ENCODE measurements at places on chromosomes 3 and 15. TPM values are rescaled to one million over a fixed set of nuclear protein-coding genes. Genes with fewer than 3 reads are reported as not detected.

GRCh38 chr3:185399737-185400667, 37.1 kb downstream of the MAP3K13 start:
- no peak for DNase-seq

DNA sequence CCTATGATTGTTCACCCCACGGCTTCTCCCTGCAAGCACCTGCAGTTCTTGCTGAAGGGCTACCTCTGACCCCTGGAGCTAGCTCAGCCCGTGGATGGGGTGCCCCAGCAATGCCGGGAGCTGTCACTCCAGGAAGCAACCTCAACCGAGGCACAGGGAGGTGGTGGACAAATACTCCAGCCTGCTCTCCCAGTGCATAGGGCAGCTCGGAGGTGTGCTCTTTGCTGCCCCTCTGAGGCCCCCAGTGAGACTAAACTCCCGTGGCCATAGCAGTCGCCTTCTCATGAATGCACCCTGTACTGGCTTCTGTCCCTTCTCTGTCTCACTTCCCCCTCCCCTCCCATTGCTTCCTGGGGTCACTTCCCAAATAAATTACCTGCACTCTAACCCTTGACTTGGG, 48.5 kb downstream of the LINGO1 start:
- DNase-seq: no peak

GRCh38 chr3:56724676-56725075, 41.6 kb upstream of the TASOR start:
- no peak for DNase-seq

- no peak for DNase-seq
Measured at GRCh38 chr3:77931255-77932009, 891.5 kb downstream of the ROBO2 start.

DNA sequence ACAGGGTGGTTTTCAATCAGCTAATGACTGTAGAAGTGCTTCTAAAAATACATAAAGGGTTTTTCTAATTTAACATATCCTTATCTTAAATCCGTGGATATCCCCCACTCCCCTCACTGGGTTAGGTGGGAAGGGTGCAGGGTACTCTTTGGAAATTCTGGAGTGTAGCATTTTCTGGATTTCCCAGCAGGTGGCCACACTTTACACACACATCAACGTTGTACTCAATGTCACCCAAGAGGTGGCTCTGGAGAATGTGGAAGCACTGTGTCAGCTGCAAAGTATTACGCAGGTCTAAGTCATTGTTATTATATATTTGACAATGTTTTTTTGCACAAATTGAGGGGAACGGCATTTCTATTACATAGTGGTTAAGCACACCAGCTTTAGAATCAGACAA, 168.8 kb downstream of the CHDH start:
- DNase-seq: no peak

DNA sequence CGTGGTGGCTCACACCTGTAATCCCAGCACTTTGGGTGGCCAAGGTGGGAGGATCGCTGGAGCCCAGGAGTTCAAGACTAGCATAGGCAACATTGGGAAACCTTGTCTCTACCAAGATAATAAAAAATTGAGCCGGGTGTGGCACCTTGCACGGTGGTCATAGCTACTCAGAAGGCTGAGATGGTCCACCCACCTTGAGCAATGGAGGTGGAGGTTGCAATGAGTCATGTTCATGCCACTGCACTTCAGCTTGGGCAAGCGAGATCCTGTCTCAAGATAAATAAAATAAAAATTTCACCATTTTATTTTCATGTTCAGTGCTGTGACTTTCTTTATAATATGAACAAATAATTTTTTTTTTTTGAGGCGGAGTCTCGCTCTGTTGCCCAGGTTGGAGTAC, 12.5 kb downstream of the MAPK6 start:
- DNase-seq: no peak

DNA sequence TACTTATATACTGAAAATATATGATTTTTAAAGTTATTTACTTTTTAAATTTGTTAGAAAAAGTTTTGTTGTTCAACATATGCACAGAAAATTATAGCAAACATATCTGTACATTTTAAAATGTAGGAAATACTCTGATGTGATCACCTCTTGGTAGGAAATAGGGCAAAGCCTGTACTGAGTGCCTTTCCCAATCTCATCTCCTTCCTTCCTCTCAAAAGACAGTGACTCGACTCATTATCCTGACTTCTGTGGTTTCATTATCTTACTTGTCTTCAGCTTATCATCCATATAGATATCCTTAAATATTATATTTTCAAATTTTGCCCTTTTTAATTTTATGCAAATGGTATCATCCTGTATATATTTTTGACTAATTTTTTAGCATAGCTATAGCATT, 18.4 kb upstream of the ALCAM start:
- no peak for DNase-seq

DNA sequence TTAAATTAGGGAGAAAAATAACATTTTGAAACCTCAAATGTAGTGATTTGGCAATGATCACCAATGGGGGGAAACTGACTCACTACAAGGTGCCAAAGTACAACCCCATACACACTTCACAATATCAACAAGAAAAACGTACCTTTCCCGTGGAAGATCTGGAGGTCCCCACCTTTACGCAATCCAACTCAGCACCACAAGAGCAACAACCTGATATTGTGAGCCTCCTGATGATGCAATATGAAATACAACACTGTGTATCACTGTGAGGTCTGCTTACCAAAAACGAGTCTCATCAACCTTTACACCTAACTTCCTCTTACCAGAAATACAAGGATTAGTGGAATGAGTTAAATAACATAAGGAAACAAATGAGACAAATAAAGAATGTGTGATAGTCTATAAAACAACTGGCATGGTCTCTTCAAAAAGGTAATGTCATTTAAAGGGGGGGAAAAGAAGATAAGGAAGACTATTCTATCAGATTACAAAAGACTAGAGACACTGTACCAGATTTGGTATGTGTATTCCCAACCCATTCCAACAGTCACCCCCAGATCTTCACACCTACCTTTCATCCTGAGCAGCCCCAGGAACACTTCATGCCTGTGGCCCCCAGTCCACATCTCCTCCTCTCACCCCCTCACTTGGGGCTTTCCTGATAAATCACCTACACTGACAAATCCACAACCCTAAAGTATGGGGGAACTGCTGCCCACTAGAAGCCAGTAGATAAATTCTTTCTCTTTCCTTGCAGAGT, 27.7 kb downstream of the DLG1 start:
- DNase-seq: no peak

DNA sequence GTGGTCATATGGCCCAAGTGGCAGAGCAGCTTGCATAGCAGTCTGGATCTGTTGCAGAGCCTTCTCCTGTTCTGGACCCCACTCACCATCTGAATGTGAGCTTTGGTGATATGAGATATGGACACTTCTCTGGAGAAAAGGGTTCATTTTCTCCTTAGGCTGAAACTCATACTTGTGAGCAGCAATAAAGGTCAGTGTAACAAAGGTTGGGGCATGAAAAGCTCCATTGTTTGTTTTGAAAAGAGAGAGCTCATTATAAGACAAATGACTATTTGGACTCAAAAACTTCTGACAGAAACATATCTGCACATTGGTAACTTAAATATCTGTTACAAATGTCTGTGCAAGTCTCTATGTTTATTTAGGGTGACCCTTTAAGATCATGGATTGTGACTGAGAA, 517.3 kb downstream of the MFSD1 start:
- DNase-seq: no peak

- no peak for DNase-seq
Measured at GRCh38 chr15:33910741-33911140, 57.6 kb upstream of the CHRM5 start.

DNA sequence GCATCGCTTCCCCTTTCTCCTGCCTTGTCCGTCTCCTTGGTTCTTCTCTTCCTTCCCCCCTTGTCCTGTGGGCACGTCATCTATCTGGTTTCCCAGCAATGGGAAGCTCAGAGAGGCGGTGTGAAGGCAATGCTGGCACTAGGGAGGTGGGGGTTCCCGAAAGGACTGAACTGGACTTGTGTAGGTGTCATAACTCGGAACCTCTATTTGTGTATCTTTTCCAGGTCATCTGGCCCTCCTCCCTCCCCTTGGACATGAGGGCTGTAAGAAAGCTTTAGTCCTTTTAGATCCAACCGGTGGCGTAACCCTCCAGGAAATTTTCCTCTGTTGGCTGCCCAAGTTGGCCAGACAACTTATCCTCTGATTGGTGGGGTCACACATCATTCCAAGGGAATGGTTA, 231.5 kb upstream of the TLE3 start:
- DNase-seq: no peak

DNA sequence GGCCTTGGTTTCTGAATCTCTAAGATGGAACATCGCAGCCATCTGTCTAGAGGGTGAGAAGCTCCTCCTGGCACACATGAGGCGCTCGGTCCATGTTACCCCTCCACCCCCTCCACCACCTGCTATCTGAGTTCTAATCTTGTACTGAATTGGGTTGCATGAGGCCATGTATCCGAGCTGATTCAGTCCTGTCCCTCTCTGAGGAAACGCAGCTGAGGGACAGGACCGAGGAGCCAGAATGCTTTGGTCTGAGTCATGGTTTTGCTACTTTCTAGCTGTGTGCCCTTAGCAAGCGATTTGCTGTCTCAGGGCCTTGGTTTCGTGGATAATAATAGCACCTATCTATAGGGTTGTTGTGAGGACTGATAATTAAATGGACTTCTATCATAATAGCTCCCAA, 87.8 kb upstream of the SEC13 start:
- no peak for DNase-seq

DNA sequence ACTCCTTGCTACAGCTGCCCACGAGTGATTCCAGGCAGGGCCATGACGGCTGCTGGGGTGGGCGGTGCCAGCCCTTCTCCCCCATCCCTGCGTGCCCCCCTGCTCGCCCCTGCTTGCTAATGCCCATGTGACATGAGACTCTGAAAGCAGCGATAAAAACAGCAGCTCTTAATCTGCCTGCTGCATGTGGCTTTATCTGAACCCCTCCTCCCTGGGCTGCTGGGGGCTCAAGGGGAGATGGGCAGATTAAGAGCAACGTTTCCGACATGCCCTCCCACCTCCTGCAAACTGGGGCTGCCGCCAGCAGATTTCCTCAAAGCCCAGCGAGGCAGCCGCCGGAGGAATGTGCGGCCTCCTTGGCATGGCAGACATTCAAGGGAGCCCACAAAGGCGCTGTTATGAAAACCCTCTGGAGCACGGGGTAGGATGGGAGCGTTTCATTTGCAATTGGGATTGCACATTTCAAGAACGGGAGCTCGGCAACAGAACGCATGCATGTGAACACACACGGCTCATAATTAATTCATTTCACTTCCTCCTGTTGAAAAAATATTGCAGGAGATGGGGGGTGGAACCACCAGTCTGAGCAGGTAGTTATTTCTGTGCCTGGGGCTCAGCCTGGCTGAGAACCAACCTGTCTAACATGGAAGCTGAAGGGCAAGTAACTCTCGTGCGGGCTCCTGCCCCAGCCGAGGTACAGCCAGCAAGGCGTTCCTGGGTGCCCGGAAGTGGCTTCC, 504.2 kb upstream of the PROK2 start:
- DNase-seq: peak; percentile 50

GRCh38 chr3:130515755-130516154, 1.2 kb upstream of the COL6A6 start:
- DNase-seq: no peak

DNA sequence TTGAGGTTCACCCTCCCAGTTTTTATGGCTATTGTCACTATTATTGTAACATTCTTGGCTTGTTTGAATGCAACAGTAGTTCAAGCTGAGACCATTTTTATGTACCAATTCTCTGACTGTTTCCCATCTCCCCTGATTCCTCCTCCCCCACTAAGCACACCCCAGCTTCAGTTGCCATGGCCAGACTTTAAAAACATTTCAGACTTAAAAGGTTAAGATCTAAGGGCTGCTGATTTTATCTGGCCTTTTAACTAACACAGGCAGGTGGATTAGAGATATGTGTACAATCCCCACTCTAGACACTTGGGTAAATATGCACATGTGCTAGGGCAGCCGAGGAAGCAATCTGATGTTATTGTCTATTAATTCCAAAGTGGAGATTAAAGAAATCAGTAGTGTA, 386.3 kb upstream of the NR2F2 start:
- DNase-seq: no peak

DNA sequence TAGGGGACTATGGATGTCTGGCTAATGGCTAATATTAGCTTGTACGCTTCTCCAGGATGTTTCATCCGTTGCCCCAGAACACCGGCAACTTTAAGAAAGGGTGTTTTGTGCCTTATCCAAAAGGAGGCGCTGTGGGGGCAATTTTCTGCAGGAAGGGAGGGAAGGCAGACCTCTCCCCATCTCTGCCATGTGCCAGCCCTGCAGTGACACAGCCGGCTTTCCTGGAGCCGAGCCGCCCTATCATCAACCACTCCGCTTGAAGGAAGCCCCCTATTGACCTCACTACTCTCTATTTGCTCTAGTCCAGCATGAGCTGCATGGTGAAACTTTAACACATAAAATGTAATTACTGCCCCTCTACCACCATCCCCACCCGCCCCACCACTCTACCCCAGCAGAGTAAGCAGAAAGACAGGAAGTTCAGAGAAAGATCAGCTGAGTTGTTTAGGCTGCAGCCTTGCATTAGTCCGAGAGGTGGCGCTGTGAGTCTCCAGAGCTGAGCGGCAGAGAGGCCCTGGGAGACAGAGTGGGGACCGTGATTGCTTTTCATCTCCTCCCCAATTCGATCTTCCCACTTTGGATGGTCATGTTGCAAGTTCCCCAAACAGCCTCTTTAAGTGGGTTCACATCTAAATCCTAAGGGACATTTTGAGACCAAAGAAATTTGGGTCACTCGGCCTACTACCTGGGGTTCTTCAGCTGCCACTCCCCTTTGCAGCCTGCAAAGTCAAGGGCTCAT, 24.5 kb upstream of the RAD18 start:
- peak; percentile 60 for DNase-seq

DNA sequence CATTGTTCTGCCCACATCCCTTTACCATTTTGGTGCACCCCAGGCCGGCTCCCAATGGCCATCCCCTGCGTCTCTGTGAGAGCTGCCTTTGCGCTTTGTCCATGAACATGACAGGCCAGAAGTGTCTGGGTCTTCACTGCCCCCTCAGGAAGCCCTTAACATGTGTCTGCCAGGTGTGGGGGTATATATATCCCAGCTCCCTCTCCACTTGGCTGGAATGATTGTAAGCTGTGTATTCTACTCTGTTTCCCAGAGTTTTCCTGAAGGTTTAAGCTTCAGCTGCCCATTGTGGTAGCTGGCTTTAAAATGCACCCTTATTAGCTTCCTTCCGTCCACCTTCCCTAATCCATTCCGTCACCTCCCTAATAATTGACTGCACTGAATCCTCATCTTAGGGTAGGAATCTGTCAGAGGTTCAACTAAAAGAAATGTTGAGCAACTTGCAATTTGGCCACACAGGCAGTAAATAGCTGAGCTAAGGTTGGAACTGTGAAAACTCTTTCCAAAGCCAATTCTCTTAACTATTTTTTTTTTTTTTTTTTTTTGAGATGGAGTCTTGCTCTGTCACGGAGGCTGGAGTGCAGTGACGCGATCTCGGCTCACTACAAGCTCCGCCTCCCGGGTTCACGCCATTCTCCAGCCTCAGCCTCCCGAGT, 30.4 kb upstream of the UBE2E1 start:
- no peak for DNase-seq

GOLGA6B gene
- total RNA-seq: not detected

SETD5 gene
- 53.3 TPM for total RNA-seq

TRH gene
- total RNA-seq: not detected

UPK1B gene
- 4.3 TPM for total RNA-seq

LOXL1 gene
- 31.5 TPM for total RNA-seq

COMMD4 gene
- total RNA-seq: 31.9 TPM

POLR2H gene
- total RNA-seq: 34.4 TPM

LARP6 gene
- 47.2 TPM for total RNA-seq

CYP1A2 gene
- 0.12 TPM for total RNA-seq
